ENCODE measurements at places on chromosomes 1 and 21.

GRCh38 chr21:46284077-46284644, 1.2 kb downstream of the MCM3AP start:
- DNase-seq = no peak

DNA sequence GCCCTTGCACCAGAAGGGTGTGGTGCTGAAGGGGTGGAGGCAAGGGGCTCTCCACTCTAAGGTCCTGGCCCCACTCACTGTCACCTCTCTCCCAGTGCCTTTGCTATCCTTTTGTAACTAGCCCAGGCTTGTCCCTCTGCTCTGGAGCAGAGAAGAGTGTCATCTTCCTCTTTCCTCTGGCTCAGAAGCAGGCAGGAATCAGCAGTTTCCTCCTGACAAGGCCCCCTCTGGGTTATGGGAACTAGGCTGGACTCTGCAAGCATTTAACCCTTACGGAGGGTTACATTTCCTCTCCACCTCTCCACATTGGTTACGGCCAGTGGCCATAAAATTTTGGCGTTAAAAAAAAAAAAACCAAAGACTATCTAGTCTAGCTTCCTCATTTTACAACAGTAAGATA, 30.4 kb downstream of the PLXNA2 start:
- no peak for DNase-seq

DNA sequence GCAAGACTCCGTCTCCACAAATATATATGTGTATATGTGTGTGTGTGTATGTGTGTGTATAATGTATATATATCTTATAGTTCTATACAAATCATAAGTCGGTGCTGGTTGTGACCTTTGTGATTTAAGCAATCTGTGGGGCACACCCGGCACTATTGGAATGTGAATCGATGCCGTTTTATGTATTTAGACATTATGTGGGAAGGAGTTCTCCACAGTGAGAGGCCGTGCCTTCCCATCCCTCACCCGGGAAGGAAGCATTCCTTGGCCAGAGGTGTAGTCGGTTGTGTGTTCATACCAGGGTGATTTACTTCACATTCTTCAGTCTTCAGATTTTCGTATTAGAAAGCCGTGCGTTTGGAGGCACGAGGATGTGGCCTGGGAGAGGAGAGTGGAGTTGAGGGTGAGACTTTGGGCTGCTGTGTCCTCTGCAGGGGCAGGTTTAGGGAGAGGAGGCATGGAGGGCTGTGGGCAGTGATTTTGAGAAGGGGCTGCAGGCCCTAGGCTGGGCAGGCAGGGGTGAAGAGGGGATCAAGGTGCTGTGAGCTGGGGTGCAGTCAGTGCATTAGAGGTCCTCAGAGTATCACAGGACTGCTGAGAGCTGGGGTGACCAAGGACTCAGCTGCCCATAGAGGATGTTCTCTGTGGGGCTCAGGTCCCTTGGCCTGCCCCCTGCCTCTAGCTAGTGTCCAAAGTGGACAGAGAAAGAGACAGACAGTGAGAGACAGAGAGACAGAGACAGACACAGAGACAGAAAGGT, 57.7 kb downstream of the TRIM11 start:
- no peak for DNase-seq

DNA sequence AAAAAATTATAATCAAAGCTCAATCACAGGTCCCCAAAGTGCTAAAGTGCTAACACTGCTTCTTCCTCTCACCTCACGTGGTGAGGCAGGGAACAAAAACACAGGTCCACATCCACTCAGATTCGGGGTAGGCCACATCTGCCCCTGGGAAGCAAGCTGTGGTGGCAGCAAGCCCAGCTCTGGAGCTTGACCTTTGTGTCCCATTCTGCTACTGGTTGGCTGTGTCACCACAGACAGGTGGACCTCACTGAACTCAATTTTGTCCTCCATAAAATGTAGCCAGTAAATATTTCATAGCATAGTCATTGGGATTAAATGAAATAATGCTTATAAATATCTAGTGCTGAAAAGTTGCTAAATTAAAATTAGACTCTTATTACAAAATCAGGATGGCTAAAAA, 8.5 kb downstream of the AZIN2 start:
- DNase-seq = no peak

- DNase-seq = no peak
Measured at GRCh38 chr1:37399205-37399604, 75.2 kb upstream of the ZC3H12A start.

DNA sequence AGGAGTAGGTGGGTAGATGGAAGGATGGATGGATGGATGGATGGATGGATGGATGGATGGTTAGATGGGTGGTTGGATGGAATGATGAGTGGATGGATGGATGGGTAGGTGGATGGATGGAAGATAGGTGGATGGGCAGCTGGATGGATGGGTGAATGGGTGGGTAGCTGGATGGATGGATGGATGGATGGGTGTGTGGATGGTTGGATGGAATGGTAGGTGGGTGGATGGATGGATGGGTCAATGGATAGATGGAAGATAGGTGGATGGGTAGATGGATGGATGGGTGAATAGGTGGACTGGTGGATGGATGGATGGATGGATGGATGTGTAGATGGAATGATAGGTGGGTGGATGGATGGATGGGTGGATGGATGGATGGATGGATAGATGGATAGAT, 164.0 kb upstream of the VAMP3 start:
- DNase-seq = no peak

DNA sequence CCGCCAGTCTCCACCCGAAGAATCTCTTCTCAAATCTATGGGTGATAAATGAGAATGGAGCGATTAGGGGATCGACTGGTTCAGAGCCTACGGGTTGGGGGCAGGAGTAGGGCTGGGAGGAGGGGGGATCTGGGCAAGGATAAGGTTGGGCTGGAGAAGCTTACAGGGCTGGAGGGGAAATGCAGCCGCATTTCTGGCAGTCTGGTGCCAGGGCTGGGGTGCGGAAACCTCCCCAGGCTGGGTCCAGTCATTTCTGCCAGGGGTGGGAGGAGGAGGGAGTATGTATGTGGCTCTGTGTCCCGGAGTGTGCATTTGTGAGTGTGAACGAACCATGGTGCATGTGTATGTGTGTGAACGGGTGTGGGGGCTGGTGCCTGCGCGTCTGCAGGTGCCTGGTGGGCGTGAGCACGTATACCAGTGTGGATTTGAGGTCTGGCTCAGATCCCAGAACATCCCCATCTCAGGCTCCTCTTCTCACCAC, 10.2 kb downstream of the C1orf216 start:
- no peak for DNase-seq

- no peak for DNase-seq
Measured at GRCh38 chr21:36396325-36396724, 11.1 kb downstream of the CHAF1B start.

DNA sequence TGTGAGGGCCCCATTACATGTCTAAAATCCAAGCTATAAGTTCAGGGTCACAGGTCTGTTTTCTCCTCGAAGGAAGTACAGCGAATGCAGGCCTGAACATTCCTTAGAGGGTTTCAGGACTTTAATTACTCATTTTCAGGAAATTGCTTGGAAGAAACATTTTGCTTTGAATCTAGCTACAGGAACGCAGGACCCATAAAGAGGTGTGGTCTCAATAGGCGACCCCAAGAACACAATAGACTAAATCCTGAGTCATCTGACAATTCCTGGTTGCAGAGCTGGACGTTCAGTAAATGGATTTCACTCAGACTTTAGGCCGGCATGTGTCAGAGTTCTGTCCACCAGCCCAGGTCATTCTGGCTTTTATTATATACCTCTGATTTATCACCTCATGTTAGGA, 1.0 kb upstream of the ERG start:
- no peak for DNase-seq

DNA sequence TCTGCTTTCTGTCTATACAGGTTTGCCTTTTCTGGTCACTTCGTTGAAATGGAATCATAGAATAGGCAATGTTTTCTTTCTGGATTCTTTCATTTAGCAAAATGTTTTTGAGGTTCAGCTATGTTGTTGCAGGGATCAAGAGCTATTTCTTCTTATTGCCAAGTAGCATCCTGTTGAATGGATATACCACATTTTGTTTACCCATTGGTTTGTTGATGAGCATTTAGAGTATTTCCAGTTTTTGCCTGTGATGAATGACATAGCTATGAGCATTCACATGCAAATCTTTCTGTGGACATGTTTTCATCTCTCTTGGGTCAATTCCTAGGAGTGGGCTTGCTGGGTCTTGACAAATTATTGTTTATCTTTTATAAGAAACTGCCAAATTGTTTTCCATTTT, 115.5 kb downstream of the ACTL8 start:
- DNase-seq = no peak

DNA sequence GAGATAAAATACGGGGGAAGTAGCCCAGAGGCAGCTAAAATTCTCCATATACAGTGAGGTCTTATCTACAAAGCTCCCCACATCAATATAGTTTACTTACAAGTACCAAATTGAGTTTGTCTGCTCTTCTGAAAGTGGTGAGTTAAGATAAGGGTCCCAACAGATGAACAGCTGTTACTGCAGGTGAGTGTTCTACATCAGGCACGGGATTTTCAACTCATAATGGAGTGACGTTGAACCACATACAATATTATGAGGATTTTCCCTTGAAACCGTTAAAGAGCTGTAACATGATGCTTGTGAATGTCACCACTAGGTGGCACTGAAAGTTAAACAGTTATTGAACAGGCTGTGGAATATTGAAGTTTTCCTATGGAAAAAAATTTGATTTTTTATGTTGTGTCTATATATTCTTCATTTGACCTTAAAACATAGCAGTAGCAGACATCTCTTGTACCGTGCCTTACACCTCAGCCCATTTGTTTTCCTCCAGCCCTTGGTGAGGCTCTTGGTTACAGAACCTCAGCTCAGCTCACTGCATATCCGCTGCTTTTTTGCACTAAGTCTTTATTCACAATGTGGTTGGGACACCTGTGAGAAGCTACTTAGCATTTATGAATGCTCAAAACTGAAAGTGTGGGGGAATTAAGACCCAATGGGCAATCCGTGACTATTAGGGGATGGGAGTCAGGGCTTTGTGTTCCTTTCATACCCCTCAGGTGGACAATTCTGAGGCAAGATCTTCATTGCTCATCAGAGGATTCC, 23.2 kb downstream of the CD1D start:
- no peak for DNase-seq

- no peak for DNase-seq
Measured at GRCh38 chr1:72284084-72284347, 1.7 kb upstream of the NEGR1 start.

DNA sequence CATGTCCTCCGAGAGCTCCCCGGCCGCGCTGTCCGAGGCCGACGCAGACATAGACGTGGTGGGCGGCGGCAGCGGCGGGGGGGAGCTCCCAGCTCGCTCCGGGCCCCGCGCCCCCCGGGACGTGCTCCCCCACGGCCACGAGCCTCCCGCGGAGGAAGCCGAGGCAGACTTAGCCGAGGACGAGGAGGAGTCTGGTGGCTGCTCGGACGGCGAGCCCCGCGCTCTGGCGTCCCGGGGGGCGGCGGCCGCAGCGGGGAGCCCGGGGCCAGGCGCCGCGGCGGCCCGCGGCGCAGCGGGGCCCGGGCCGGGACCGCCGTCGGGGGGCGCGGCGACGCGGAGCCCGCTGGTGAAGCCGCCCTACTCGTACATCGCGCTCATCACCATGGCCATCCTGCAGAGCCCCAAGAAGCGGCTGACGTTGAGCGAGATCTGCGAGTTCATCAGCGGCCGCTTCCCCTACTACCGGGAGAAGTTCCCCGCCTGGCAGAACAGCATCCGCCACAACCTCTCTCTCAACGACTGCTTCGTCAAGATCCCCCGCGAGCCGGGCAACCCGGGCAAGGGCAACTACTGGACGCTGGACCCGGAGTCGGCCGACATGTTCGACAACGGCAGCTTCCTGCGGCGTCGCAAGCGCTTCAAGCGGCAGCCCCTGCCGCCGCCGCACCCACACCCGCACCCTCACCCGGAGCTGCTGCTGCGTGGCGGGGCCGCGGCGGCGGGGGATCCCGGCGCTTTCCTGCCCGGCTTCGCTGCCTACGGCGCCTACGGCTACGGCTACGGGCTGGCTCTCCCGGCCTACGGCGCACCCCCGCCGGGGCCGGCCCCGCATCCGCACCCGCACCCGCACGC, 547 bp downstream of the FOXD2 start:
- no peak for DNase-seq

DNA sequence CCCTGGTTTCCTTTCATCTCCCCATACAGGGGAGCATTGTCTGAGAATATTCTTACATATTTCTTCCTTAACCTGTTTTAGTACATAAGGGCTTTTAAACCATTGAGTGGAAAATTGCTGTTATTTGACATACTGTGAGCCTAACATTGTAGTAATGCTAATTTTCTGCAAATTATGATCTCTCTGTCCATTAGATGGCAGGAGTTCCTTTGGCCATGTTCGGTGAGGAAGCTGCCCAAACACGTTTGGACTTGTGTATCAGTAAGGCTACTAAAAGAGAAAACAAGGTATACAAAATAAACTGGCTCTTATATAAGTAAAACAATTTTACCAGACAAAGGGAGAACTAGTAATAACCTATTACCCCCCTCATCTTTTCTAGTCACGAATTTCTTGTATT, 29.2 kb downstream of the CDC7 start:
- DNase-seq = no peak

- no peak for DNase-seq
Measured at GRCh38 chr1:155241069-155241679, 14.1 kb downstream of the ENTREP3 start.

DNA sequence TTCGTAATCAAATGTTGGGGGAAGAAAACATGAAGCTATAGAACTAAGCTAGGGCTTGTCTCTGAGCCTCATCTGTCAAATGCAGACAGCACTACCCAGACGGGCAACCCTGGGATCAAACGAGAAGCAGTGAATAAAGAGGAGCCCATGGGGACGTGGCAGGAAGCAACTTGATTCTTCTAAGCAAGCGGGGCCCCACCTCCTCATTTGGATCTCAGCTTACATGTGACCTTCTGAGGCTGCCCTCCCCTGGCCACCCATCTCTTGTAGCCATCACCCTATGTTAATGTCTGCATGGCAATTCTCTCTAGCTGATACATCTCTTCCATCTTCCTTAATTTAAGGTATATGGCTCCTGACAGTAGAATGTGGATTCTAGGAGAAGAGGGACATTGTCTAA, 171.3 kb downstream of the IGSF21 start:
- DNase-seq = no peak

- DNase-seq = no peak
Measured at GRCh38 chr1:24096009-24096738, 15.8 kb downstream of the MYOM3 start.

GRCh38 chr1:81435175-81435574, 365.6 kb upstream of the ADGRL2 start:
- no peak for DNase-seq

Measured in GM19239 (cell line).